ENCODE measurements at places on chromosomes 2 and 18.

- no peak for DNase-seq
These were observed 51.3 kb downstream of the ANKMY1 start for GRCh38 chr2:240506406-240507059.

DNA sequence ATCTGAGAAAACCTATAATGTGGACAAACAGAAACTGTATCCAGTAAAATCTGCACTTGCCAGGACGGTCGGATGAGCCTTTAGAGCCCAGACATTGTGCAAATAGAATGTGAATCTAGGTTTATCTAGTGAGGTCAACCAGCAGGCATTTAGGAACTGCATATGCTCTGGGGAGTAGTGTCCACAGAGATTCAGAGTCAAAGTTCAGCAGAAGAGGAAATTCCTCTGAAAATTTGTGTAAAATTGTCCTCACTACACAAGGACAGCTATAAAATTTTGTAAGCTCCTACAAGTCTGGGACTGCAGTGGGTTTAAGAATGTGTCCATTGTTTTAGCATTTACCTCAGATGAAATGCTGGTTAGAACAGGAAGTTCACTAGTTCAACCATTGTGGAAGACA is 9.8 kb upstream of the NDUFV2 start:
- no peak for DNase-seq

DNA sequence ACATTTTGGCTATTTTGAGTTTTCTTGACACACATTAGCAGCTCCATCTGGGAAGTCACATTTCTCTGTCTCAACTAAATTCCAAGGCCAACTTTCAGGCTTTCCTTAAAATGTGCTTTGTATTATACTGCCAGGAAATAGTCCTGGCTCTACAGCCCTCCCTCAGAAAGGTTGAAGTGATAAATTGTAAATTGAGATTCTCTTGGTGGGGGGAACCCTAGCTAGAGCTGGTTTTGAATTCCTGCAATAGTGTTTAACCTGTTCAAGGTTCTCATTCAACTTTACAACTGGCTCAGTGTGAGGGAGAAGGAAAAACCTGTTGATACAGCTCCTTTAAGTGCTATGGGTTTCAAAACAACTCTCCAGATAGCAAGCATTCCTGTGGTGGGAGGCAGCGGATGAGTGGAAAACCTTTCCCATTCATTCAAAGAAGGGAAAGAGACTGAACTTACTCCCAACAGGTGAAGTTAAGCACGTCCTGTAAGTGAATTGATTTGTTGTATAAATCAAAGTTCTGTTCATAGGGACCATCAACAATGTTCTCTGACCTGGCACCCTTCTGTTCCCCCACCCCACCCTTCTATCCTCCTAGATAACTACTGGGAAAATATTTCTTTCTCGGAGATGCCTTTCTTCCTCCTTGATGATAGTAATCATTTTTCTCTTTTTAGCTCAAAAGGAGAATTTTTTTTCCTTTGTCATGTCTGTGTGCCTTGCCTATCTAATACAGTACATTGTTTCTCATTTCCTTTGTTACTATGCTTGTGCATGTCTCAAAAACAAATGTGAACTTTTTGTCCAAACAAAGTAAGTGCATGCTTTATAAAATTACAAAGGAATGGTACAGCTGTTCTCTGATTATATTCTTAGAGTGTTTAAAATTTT is 44.2 kb upstream of the SLC39A10 start:
- DNase-seq: no peak

DNA sequence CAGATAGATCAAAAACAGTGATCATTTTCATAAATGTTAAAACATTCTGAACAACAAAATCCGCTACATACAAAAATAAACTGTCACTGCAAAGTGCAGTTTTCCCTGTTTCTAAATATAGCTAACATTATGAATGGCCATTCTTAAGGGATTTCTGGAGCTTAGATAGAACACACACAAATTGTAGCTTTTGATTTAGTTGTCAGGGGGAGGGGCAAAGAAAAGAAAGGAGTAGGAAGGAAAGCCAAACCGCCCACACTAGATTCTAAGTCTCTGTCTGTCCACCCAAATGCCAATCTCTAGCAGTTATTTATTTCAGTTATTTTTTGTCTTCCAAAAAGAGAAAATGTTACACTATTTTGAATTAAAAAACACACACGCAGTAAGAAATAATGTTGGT is 182.4 kb downstream of the CDH2 start:
- DNase-seq: no peak

DNA sequence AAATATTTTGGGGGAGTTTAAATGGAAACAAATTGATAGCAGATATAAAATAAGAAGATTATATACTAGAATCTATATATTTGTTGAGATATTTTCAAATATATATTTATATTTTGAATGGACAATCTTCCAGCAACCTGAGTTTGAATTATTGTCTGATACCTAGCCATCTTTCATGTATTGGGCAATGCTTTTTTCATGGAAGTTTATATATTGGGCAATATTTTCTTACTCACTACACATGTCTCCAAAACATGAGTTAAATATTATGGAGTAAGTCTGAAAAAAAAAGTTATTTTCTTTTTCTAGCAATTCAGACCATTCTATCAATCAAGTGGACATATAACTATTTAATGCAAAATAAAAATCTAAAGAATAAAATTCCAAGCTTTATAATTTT is 295.2 kb downstream of the NYAP2 start:
- DNase-seq: no peak

DNA sequence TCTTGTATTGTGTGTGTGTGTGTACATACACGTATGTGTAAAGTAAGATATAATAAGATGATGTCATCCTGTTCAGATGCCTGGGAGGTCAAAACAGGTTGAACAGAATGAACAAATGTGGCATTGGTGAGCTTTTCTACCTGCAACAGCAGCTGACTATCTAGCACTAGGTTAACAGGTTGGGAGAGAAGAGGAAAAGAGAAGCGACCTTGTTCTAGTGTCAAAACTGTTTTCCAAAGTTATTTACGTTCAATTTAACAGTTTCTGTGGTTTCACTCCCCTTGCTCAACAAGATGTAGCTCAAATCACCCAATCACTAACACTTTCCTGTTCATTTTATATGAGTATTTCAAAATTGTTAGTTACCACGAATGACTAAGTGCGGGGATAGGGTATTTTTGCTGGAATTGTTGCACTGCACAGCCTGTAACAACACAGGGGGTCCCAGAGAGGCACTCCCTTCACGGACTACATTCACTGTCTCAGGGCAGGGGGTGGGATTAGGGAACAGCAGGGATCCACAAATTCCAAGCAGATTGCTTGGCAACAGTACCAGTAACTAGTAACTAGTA is 67.5 kb upstream of the DTNB start:
- DNase-seq: peak; percentile 32

DNA sequence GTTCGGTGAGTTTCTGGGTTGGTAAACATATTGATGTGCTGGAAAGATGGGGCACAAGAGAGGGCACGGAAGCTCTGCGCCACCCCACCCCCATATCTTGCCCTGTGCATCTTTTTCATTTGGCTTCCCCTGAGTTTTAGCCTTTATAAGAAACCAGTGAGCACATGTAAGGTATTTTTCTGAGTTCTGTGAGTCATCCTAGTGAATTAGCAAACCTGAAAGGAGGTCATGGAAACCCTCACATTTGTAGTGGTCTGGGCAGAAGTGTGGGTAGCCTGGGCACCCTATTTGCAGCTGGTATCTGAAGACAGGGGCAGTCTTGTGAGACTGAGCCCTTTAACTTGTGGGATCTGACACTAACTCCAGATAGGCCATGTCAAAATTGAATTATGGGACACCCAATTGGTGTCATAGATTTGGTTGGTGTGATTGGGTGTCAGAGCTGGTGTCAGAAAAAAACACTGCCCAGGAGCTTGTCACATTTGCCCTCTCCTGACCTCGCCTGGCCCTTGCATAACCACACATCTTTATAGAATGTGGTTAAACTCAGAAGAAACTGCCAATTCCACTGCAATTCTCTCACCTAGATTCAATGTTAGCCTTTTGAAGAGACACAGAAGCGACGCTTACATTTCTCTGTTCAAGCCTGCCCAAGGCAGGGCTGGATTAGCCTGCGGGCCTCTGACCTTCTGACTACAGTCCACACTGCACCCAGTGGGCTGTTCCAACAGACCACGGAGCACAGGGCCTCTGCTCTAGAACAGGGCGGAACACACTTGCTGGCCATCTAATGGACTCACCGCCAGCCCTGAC is 12.0 kb upstream of the GALM start:
- peak; percentile 43 for DNase-seq

DNA sequence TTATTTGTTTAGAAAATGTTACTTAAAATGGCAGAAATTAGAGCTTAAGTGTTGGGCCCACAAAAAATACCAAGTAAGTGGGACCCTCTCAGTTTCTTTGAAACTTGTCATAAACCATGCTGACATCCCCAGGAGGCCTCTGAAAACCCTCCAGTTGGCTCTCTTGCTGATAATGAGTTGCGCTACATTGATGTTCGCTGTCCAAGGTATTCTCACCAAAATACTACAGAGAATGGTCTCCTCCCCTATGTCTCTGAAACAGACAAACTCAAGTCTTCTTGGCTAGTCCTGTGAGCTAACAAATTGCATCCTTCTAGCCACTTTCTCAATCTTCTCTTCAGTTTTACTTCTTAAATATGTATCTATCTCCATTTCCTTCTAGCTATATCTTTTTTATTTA is 669.4 kb downstream of the IRS1 start:
- DNase-seq: no peak

DNA sequence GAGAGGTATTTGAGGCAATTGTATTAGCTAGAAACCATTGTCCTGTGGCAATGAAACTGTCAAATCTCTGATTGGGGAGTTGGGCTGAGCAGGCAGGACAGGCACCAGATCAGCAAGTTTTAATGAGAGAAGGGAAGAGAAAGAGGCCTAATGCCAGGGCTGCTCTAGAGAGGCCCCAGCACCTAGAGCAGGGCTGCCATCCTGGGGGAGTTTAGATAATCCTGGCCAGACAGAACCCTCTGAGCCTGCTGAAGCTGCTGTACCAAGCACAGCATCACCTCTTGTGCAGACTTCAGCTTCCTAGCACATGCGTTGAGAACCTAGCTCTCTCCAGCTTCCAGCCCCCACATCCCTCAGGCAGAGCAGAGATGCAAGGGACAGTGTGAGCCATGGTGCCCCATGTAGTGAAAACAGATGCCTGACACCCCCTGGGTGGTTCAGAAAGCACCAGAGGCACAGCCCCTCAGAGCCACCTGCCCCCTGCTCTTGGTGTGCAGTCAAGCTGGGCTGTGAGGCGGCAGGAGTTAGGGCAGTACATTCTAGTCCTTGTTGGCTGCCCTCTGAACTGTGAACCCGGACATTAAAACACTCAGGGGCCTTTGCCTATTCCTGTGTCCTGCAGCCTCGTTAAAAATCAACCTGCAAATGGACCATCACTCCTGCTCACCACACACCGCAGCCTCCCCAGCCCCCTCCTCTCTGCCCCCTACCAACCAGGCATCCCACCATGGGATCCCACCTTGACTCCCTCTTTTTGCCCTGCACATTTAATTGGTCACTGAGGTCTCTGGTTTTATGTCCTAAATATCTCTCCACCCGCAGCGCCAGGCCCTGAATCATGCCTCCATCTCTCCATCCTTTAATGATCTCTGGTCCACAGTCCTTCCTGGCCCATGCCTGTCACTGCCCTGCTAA is 52.7 kb downstream of the ADD2 start:
- DNase-seq: no peak

DNA sequence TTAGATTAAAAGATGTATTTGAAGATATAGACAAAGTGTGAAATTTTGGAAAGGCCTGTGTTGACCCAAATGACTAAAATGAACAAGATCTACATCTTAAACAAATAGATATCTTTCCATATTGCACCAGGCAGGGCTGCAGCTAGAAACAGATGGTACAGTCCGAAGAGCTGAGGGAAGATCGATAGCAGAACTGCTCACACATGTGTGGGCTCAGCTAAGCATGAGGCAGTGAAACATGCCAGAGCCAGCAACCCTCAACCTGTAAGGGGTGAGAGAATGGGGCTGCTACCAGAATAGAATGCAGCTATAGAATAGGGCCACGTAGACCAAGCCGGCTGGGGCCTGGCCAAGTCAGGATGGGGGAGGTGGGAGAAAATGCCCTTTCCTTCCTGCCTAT is 87.8 kb downstream of the SLC5A7 start:
- DNase-seq: no peak

DNA sequence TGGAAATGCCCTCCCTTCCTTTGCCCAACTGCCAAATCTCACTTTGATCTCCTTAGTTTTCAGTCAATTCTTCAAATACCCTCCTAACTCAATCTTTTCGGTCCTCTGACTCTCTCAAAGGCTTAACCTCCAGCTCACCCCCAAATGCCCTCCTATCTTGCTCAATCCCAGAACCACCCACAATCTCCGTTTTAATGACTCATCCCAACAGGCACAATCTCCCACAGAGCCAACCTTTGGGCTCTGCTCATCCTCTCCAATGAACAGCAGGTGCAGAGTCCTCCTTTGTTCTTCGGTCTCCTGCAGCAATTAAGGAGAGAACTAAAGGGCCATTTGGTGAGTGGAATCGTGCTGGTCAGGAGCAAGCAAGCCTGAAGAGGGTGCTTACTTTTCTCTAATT is 366.1 kb upstream of the CRIM1 start:
- DNase-seq: no peak

- no peak for DNase-seq
These were observed 154.5 kb downstream of the ANTXR1 start for GRCh38 chr2:69167469-69167822.

- no peak for DNase-seq
These were observed 260.1 kb downstream of the PRKCE start for GRCh38 chr2:45911538-45911937.

GRCh38 chr2:74199275-74199701 is 873 bp downstream of the MTHFD2 start:
- DNase-seq: no peak

GRCh38 chr2:109206569-109207146 is 77.7 kb downstream of the SH3RF3 start:
- no peak for DNase-seq

- DNase-seq: peak; percentile 3
These were observed 208.2 kb upstream of the ARL4C start for GRCh38 chr2:234705108-234705507.

DNA sequence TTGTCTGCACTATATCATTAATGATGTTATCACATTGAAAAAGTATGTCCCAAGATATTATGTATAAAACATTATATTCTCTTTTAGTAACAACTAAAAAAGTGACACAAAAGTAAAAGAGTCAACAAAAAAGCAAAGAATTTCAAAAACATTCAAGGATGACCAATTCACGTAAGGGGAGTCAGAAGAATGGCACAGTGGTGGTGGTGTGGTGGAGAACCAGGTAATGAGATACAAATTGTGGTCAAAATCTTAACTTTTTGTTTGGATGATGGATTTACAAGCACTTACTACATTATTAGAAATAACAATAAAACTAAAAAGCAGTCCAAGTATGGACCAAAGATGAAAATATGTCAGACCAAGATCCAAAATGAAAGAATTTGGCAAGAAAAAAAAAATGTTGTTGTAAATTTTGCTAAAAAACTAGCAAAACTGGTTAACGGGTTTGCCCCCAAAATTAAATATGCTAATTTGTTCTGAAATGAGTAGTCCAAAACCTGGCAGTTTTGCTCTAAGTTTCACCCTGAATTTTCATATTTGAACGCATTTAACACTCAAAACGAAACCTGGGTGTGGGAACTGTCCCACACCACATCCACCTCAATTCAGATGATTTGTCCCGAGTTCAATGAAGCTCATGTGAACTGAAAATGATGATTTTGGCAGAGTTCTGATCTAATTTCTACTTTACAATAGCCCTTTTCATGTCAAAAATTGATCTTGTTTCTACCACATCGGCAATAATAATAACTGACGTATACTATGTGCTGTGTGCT is 135.8 kb downstream of the IKZF2 start:
- no peak for DNase-seq

GRCh38 chr2:215476424-215476823 is 40.6 kb upstream of the FN1 start:
- DNase-seq: no peak

Data from suppressor macrophage treated with lipopolysaccharide for 4 hours (primary cell).